ENCODE measurements at places on chromosomes 6 and 20.

GRCh38 chr6:16105854-16106253 is 23.0 kb upstream of the MYLIP start:
- no peak for DNase-seq

GRCh38 chr20:58236612-58237317 is 8.3 kb upstream of the ANKRD60 start:
- DNase-seq: peak; percentile 81

GRCh38 chr20:19049514-19049913 is 162.9 kb upstream of the SLC24A3 start:
- no peak for DNase-seq

DNA sequence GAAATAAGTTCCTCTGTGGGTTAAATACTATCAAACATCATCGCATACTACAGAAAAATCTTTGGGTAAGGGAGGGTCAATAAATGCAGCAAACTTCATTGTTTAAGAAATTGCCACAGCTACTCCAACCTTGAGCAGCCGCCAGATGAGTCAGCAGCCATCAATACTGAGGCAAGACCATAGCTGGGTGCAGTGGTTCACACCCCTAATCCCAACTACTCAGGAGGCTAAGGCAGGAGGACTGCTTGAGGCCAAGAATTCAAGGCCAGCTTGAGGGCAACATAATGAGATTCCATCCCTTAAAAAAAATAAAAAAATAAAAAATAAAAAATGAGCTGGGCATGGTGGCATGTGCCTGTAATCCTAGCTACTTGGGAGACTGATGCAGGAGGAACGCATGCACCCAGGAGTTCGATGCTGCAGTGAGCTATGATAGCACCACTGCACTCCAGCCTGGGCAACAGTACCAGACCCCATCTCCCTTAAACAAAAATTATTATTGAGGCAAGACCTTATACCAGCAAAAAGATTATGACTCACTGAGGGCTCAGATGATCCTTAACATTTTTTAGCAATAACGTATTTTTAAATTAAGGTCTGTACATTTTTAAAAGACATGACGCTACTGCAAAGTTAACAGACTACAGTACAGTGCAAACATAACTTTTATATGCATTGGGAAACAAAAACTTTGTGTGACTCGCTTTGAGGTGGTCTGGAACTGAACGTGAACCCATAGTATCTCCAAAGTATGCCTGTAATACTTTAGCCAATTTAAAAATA is 8.8 kb downstream of the SRPK1 start:
- DNase-seq: no peak

- DNase-seq: no peak
Measured at GRCh38 chr6:113888956-113889630, 31.9 kb downstream of the MARCKS start.

- DNase-seq: peak; percentile 41
Measured at GRCh38 chr6:160519603-160520042, 144.5 kb downstream of the LPA start.

- DNase-seq: peak; percentile 56
Measured at GRCh38 chr20:50169329-50169823, 15.9 kb upstream of the PEDS1 start.

DNA sequence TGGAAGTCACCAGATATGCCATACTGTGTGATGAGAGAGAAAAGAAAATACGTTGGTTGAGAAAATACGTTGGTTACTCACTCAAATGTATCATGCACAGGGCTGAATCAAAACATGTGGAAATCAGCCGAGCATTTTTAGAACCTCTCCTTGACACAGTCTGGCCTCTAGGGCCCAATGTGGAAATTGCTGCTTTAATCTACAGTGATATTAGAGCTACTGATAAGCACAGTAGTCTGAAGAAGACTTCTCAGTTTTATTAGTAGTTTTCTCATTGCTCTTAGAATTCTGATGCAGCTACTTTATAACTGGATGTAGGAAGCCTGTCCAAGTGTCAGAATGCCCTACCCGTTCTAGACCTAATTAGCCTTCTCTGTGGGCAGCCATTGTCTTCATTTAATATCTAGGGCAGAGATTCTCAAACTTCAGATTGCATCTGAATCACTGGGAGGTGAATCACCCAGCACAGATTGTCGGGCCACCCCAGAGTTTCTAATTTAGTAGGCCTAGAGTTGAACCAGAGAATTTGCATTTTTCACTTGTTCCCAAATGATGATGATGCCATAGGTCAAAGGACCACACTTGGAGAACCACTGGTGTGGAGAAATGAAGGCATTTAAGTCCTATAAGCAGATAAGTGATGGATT is 229.1 kb downstream of the PLCB1 start:
- no peak for DNase-seq

DNA sequence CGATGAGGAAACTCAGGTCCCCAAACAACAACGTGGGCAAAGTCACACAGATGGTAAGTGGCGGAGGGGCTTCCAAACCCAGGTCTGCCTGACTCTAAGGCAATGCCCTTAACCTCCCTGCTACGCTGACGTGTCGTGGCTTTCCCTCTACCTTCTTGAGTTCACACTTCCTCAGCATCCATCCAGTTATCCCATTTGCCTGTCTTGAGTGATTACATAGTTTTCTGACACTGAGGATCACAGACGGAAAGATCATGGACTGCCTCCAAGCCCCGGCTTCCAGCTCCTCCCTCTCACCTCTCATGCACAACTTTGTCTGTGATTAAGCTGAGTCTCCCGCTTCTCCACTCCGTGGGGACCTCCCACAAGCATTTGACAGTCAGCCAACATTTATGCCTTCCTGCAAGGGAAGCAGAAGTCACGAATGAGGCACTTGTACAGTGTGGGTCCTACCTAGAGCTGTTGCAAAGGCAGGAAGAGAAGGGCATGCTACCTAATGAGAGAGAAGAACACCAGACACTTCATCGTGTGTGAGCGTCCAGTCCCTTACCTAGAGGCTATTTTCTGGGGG is 33.8 kb downstream of the TBC1D7 start:
- no peak for DNase-seq

- no peak for DNase-seq
Measured at GRCh38 chr20:17407550-17407949, 123.6 kb downstream of the BFSP1 start.

- DNase-seq: no peak
Measured at GRCh38 chr6:30152016-30152673, 8.9 kb downstream of the TRIM10 start.

- DNase-seq: no peak
Measured at GRCh38 chr6:47132724-47133123, 90.6 kb upstream of the ADGRF1 start.

GRCh38 chr20:33812908-33813462 is 1.8 kb downstream of the CHMP4B start:
- DNase-seq: no peak

DNA sequence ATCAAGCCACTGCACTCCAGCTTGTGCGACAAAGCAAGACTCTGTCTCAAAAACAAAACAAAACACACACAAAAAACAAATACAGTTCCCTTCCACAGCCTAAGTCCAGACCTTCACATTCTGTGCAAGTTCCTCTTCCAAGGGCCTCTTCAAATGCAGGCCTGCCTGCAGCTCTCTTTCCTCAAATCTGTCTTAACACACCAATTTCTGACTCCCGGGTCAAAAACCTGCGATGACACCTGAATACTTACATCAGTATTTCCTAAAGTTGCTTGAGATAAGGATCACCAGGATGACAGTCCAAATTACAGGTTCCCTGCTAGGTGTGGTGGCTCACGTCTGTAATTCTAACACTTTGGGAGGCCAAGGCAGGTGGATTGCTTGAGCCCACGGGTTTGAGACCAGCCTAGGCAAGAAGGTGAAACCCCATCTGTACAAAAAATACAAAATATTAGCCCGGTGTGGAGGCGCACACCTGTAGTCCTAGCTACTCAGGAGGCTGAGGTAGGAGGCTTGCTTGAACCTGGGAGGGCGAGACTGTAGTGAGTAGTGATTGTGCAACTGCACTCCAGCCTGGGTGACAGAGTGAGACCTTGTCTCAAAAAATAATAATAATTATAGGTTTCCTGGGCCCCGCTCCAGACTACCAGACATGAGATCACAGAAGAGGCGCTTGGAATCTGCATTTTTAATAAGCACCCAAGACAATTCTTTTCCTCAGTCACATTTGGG is 8.8 kb upstream of the PARD6B start:
- DNase-seq: no peak

DNA sequence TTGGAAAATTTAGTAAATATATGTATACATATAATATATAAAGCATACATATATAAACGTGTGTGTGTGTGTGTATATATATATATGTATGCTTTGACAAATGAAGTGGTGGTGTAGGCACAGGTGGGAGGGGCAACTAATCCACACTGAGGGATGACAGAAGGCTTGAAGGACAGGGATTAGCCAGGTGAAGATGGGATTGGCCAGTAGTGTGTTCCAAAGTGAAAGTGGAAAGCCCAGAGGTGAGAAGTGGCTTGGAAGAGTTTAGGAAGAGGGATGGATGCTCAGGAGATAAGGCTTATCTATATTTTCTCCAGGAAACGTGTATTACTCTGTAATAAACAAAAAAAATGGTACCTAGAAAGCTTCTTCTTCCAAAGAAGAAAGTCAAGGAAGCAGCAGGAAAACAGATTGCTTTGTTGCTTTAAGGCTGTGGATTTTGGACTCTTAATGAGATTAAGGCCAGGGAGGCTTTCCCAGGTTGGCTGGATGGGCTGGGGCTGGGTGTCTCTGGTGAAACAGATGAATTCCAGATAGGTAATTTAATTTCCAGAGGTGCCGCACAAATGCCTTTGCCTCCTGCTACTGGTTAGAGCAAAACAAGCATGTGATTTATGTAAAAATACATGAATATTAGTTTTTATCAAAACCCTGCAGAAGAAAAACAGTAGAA is 63.9 kb downstream of the JARID2 start:
- DNase-seq: no peak

GRCh38 chr6:5084781-5085647 is at the start of gene PPP1R3G:
TSS of gene PPP1R3G (plus strand) at chr6:5085341. CDS start at chr6:5085486, 145 bp downstream.
- DNase-seq: no peak

DNA sequence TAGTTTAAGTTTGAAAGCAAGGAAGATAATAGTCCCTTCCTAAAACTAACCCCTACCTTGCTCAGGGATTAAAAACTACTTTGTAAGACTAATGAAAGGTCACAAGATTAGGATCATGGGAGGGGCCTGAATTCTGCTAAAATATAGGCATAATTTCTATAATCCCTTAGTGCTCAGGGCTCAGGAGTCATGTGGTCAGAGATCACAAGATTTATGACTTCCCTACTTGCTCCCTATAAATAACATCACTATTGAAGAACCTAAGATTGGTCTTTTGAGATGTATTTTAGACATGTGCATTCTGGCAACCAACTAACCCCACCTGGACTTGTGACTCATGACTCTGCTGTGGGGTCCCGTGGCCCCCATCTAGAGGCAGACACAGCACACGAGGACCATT is 81.1 kb downstream of the STMND1 start:
- no peak for DNase-seq

DNA sequence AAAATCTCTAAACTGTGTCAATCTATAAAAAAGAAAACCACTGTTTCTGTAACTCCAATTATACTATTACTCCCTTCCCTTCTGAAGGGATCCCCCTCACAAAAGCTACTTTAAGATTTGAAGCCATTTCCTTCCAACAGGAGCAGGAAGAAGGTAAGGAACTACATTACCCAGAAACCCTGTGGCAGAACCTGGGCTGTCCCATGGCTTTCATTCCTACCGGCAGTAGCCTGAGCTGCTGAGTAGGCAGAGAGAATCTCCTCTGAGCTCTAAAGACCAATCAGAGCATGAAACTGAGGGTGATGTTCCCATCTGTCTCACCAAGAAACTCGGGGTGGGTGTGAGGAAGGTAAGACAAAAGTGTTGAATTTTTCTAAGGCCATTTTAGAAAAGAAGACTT is 108.0 kb upstream of the LRFN2 start:
- no peak for DNase-seq

- DNase-seq: no peak
Measured at GRCh38 chr6:7703148-7703680, 22.7 kb upstream of the BMP6 start.

GRCh38 chr6:124438546-124439065 is 523.6 kb upstream of the RNF217 start:
- DNase-seq: no peak

GRCh38 chr6:3727593-3728108 is 23.9 kb downstream of the PXDC1 start:
- no peak for DNase-seq

DNA sequence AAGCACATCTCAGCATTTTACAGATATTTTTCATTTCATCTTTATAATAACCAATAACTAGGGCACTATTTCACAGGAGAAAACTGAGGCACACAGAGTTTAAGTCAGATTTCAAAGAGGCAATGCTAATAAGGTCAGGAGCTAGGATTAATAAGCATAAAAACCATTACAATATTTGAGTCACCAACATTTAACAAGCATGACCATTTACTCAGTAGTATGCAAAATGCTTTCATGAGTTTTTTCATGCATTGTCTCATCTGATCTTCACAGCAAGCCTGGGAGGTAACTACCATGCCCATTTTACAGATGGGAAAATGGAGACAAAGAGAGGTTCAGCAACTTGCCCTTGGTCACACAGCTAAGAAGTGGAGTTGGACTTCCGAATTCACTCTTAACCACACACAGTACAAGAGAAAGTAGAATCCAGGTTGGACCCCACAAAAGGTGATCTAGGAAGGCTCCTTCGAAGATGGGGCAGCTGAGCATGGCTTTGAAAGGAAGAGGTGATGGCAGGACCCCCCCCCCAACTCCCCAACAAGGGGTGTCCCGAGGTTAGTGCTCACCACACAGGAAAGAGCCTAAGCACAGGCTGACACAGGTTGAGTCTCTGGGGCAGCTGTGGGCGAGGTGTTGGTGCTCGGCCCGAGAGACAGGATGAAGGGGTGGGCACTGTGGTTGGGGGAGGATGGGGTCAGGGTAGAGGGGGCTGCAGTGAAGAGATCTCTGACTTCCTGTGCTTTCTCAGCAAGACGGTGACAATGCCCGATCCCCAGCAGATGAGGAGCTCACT is 108.8 kb downstream of the PREX1 start:
- DNase-seq: no peak

- DNase-seq: no peak
Measured at GRCh38 chr20:1469925-1470571, 3.4 kb upstream of the NSFL1C start.

GRCh38 chr6:158752613-158753012 is 66.6 kb downstream of the EZR start:
- no peak for DNase-seq

DNA sequence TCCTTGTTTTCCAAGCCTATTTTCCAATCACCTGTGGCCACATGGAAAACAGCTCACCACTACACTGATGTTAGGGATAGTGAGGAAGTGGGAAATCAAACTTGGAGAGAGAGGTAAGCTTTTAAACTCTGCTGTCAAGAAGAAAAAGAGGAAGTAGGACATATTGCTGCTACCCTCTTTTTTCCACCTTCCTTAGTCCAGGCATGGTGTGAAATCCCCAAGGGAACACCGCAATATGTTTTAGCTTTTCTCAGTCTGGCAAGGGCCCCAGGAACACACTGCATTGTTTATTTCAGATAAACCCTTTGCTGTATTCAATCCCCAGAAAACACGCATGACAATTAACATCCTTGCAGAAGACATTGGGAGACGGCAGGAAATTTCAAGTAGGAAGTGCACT is 61.3 kb downstream of the HS3ST5 start:
- no peak for DNase-seq

- no peak for DNase-seq
Measured at GRCh38 chr6:134564705-134565104, 246.8 kb upstream of the SGK1 start.

GRCh38 chr6:13847326-13848050 is 33.1 kb upstream of the MCUR1 start:
- no peak for DNase-seq

- no peak for DNase-seq
Measured at GRCh38 chr6:158095031-158095430, 73.0 kb downstream of the SERAC1 start.

Measured in stimulated activated CD4-positive, alpha-beta T cell treated with anti-CD3 and anti-CD28 coated beads, TNF-alpha, amount 100 ng/mL, for 48 hours (primary cell).